ENCODE measurements at places on chromosomes 7 and 10.

DNA sequence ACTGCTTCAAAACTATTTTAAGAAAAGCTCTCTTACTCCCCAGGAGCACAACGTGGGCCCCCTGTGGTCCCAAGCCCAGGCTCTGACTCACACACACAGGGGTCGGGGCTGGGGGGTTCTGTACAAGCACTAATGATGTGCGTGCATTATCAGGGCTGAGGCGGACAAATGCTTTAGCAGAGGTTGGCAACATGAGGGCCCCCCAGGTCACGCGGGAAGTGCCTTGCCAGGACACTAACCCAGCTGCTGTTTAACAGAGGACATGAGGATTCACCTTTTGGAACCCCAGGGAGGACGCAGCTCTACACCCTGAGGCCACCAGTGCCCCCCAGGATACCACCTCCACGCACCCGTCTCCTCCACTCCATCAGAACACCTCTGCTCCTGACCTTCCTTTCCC lies 342.8 kb downstream of the DNAJB6 start:
- DNase-seq = no peak

- no peak for DNase-seq
Measured at GRCh38 chr7:7327423-7327822, 145.1 kb downstream of the C1GALT1 start.

- no peak for DNase-seq
Measured at GRCh38 chr7:93202594-93203250, 23.5 kb downstream of the HEPACAM2 start.

DNA sequence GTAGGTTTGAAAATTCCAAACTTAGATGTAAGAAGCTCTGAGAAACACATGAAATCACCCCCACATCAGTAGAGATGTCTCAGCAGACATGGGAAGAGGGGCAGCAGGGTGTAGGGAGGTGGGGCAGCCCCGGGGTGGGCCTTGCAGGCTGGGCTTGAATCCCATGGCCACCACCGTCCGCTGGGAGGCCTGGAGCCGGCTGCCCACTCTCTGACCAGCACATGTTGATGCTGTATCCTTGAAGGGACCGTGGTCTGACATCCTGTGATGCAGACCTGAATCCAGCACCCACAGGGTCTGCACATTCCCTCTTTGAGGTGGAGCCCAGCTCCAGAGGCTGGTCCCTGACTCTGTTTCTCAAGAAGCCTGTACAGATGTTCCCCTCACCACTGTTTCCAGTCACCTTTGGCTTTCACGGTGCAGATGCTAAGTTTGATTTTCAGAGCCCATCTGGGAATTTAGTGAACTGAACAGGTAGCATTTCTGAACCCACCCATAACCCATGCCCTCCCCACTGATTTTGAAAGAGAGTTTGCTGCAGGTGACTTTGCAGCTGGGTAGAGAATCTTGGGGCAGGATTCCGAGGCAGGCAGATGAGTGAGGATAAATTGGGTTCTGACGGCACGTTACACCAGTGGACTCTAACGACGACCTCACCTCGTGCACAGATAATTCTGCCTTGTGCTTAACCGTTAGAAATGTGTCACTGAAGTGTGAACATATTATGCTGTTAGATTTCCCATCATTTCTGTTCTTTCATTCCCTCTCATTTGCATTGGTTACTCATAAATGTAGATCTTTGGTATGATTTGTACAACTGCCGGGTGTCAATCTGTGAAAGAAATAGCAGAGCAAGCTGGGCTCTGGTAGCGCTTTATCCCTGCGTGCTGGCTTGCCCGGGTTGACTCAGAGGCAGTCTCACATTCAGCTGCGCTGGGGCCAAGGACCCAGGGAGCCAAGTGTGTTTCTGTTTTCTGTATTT lies 45.7 kb downstream of the IKZF1 start:
- DNase-seq = no peak

- DNase-seq = no peak
Measured at GRCh38 chr7:72161534-72161933, 250.6 kb downstream of the CALN1 start.

DNA sequence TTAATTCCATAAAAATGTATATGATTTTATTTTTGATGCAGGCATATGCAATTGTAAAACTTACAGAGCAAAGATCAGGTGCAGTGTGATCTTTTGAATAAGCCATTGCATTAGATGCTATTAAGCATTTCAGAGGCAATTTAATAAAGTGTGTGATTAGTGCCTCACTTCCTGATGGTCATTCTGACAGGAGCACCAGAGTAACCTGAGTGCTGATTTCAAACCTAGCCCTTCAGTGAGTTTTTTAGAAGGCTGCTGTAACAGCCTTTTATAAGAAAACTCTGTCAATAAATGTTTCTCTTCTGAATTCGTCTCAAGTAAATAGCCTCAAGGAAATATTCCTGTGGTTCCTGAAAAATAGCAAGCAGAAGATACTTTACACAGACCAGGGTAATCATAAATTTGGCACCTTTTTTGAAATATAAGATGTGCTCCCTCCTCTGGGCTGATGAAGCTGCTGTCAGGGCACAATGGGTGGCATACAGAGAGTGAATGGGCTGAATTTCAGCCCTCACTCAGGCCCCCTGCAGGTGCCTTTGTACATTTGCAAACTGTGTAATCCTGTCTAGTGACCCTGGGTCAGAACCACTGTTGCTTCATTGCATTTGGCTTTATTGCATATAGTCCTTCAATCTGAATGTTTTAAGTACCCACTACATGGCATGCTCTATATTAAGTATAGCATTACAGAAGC lies 193.7 kb upstream of the CSTF2T start:
- DNase-seq = peak; percentile 4

DNA sequence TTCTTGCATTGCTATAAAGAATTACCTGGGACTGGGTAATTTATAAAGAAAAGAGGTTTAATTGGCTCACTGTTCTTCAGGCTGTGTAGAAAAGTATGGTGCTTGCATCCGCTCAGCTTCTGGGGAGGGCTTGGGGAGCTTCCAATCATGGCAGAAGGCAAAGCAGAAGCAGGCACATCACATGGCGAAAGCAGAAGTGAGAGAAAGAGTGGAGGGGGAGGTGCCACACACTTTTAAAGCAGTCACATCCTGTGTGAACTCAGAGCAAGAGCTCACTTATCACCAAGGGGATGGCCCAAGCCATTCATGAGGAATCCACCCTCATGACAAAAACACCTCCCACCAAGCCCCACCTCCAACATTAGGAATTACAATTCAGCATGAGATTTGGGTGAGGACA lies 303.5 kb downstream of the OTUD1 start:
- DNase-seq = no peak

- no peak for DNase-seq
Measured at GRCh38 chr7:159019111-159019510, 125.6 kb downstream of the VIPR2 start.

DNA sequence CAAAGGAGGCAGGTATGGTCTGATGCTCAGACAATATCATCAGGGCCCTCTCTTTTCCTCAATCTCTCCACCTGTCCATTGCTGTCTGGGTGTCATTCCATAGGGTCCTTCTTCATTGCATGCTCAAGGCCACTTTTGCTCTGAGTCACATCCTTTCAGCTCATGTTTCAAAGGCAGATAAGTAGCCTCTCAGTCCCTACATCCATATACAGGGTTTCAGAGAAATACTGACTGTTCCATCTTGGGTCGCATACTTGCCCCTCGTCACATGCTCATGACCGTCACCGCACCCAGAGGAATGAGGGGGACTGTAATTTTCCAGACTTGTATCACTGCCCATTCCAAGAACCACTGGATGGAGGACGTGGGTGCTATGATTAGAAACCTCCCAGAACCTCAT lies 93.4 kb downstream of the FAM107B start:
- DNase-seq = no peak

DNA sequence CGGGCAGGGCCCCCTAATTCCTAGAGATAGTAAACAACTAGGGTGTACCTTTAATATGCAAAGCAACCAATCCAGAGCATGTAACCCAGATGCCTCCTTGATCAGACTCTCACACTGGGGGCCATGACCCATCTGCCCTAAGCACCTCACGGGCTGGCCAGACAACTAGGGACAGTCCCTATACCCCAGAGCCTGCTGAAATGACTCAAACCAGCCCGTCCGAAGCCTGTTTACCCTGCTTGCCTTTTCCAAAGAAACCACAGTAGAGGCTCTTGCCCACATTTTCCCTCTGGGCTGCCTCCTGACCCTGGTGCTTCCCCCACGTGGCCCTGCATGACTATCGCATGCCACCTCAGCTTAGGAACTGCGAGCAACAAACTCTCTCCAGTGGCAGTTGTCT lies 46.2 kb downstream of the RGS10 start:
- no peak for DNase-seq

GRCh38 chr10:71060476-71061426 lies 151.6 kb upstream of the UNC5B start:
- no peak for DNase-seq

- no peak for DNase-seq
Measured at GRCh38 chr10:88091490-88092061, 228.2 kb downstream of the PTEN start.

All from AG08396 (cell line).